A549 treated with CORT108297 at 1 μM for 4 hours (cell line): ENCODE measurements at places on chromosomes 11 and 22. TPM values are rescaled to one million over a fixed set of nuclear protein-coding genes. Genes with fewer than 3 reads are reported as not detected.

The C11orf16 gene
- not detected in 5 replicates for total RNA-seq

The YPEL4 gene
- total RNA-seq: 0.22 to 0.47 TPM (median 0.27 TPM) in 5 replicates

The BATF2 gene
- total RNA-seq: 0.74 to 1.0 TPM (median 0.96 TPM) in 5 replicates

The DCHS1 gene
- 0.06 to 0.13 TPM (median 0.11 TPM) in 5 replicates for total RNA-seq

The NXPE4 gene
- total RNA-seq: not detected in 5 replicates

The POLDIP3 gene
- 39.1 to 41.3 TPM (median 40.1 TPM) in 5 replicates for total RNA-seq
